Right ventricle myocardium superior (tissue), 1 donor: ENCODE measurements at places on chromosomes 1 and 21. TPM values are rescaled to one million over a fixed set of nuclear protein-coding genes. Genes with fewer than 3 reads are reported as not detected.
A peak's percentile ranks its signal among the peaks of the same experiment; 100 is the strongest.

- DNase-seq = no peak
These were observed 85.5 kb downstream of the CAMK2N1 start for GRCh38 chr1:20400341-20401177.

- no peak for DNase-seq
These were observed 31.9 kb upstream of the KCNA3 start for GRCh38 chr1:110706621-110707020.

- DNase-seq = no peak
These were observed 98.0 kb upstream of the HP1BP3 start for GRCh38 chr1:20885121-20885520.

DNA sequence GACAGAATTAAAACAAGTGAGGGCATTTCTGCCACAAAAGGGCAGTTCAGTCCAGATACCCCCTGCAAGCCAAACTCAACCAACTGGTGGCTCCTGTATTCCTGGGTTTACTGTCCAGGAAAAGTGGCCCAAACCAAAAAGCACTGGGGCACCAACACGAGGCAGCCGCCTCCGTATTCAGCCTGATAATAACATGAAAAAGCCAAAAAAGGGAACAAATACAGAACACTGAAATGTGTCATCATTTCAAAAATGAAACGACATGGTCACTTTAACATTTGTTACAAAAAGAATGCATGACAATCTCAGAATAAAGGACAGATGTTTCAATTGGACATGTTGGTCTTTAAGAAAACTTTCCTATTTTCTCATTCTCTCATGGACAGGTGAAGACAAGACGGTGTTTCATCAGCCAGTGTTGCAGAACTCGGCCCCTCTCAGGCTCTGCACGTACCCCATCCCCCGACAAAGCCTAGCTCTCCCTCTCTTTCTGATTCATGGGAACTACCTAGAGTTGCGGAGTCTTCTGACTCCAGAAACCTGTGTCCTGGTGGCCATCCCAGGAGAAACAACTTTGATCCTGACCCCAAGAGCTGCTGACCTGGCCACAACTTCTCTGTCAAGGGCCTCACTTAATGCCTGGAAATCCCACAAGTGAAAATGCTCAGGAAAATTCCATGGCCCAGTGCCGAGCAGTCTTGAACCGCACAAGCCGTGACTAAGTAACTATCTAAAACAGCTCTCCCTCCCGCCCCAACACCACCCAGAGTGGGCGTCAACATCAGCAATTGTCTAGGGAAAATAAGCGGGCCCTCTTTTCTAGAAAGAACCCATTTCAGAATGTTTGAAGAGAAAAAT, 27.1 kb downstream of the ZBTB17 start:
- peak; percentile 76 for DNase-seq

- no peak for DNase-seq
These were observed 25.1 kb downstream of the SKI start for GRCh38 chr1:2253036-2253796.

- DNase-seq = no peak
These were observed 15.0 kb upstream of the H3-3A start for GRCh38 chr1:226047495-226047894.

GRCh38 chr1:1322418-1322817, 2.0 kb downstream of the INTS11 start:
- no peak for DNase-seq

GRCh38 chr1:1604374-1605033, 4.6 kb upstream of the FNDC10 start:
- DNase-seq = no peak

DNA sequence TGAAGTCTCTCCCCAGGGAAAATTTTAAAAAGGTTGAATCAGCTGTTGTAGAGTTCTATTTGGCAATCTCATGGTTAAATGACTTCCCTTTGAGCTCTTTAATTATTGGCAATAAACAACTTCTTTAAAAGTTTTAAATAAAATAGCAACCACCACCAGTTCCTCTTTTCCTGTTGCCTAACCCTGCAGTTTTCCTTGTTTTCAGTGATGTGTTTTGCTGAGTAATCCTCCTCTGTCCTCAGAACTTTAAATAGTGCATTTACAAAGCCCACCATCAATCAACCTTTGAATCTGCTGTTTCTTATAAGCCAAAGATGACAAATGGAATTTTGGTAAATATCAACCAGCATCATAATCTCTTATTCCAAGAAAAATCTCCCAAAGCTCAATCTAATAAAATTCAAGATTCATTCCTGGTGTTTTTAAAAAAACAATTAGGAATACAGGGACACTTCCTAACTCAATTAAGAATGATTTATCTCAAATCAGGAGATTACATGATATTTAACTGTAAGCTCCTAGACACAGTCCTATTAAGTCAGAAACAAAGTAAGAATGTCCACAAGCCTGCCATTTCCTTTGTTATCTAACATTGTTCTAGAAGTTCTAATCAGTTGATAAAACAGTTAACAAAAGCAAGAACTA, 14.8 kb downstream of the AVPR1B start:
- no peak for DNase-seq

DNA sequence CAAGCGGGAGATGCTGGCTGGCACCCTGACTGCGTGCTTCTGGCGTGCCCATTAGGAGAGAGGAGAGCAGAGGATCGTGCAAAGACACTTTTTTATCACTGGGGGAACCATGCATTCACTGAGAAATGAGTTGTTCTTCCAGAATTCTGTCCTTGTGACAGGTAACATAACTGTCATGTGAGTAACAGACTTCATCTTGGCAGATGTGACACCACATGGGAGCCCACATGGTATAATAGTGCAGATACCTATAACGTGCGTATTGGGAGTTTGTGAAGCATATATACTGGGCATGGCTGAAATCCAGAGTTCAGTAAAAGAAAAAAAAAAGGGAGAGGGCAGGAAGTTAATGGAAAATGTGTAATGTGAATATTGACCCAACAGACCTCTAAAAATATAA, 159.6 kb upstream of the BACE2 start:
- no peak for DNase-seq

DNA sequence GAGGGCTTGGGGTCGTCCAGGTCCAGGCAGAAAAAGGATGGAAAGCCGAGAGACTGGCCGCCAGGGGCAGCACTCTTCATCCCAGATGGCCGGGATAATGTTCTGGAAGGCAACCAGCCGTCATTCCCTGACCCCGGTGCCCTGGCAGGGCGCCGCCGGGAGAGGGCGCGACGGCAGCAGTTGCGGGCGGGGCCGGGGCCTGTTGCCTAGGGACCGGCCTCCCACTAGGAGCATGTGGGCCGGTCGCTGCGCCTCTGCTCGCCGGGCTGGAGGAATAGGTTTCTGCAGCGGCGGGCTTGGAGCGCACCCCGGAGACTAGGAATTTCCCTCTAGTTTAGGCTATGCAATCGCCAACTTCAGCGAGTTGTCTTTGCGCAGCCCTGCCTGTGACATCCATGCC, 11.0 kb downstream of the DMRTB1 start:
- DNase-seq = peak; percentile 82

DNA sequence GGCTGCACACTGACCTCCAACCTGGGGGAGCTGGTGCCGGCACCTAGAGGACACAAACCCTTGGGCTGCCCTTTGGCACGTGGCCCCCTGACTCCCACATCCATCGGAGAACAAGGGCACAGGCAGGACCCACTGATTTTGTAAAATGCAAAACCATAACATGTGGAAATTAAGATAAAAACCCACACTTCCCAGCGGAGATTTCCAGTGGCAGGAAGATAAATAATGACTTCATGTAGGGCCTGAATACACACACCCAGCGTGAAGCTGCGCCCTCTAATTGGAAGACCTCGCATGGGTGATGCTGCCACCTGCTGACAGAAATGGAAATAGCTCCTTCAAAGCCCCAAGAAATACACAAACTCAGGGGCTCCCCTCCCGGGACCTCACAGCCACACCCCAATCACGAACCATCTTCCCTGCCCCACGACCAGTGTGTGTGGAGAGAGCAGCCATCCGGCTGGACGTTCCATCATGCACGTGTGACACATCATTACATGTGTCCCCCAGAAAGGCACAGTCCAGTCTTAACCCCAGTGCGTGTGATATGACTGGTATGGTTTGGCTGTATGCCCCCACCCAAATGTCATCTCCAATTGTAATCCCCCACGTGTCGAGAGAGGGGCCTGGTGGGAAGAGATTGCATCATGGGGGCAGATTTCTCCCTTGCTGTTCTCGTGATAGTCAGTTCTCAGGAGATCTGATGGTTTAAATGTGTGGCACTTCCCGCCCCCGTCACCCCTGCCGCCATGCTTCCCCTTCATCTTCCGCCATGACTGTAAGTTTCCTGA, 5.7 kb upstream of the TPRG1L start:
- DNase-seq = peak; percentile 73

GRCh38 chr1:197441999-197442414, 174.0 kb downstream of the CRB1 start:
- DNase-seq = peak; percentile 81

- no peak for DNase-seq
These were observed 20.1 kb downstream of the OR2B11 start for GRCh38 chr1:247437551-247438505.

GRCh38 chr1:244054247-244054923, 3.3 kb downstream of the ZBTB18 start:
- no peak for DNase-seq

DNA sequence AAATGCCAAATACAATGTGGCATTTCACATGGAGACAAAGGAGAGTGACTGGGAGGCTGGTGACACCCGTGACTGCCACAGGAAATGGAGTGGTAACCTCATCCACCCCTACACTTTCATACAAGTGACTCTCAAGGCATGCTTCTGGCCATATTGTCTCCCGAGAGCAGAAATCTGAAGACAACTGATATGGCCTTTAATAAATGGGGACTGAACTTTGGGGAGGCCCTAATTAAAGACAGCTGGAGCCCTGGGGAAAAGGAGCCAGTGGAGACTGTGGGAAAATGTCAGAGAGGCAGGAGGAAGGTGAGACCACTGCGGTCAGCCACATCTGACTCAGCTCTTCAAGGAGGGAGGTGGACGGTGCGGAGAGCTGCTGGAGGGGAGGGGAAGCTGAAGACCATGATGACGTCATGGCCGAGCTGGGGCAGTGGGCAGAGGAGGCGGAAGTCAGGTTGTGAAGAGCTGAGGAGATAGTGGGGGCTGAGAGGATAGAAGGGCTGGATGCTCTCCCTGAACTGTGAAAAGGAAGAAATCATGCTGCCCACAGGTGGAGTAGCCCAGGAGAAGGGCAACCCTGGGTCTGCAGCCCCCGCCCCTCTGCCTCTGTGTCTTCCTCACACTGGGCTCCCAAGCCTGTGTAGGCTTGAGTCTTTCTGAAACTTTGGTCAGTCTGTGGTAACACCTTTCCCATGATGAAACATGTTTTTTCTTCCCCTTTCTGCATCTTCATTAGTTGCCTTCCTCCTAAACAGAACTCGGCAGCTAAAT, 14.0 kb upstream of the NCF2 start:
- peak; percentile 53 for DNase-seq

DNA sequence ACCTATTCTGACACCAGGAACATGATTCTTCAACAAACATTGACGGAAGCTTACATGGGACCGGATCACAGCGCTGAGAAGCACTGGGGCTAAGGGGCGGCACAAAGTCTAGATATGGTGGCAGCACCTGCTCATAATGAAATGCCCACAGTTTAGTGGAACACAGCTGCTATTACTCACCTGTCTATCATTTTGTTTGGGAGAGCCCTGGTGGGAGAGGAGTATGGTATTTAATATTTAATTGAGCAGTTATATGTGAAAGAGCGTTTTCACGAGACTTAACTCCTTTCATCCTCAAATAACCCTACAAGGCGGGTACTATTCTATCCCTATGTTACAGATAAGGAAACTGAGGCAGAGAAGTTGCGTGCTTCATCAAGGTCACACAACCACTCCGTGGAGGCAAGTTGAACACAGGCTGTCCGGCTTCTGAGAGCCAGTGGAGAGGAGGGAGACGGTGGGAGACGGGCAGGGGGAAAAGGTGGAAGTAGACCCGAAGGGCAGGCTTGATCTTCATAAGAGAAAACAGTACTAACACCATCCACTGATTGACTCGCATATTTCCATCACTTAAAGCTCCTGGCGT, 790 bp upstream of the TSNAX start:
- DNase-seq = no peak

DNA sequence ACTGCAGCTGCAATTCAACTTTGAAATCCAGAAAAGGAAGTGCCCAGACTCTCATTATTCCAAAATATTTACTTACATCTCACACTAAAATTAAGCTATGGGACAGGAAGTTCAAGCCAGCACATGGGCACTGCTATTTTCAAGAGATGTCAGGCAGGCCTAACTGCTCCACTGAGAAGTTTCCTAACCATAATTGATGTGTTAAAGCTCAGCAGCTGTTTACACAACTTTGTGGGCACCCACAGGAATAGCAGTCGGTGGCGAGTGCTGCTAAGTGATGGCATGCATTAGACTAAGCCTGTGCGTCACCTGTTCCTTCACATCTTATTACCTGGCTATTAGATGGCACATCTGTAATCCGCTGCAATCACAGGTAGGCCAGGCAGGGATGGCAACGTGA, 303.3 kb upstream of the DAB1 start:
- DNase-seq = no peak

- DNase-seq = no peak
These were observed 5.7 kb downstream of the FBLIM1 start for GRCh38 chr1:15764269-15764764.

DNA sequence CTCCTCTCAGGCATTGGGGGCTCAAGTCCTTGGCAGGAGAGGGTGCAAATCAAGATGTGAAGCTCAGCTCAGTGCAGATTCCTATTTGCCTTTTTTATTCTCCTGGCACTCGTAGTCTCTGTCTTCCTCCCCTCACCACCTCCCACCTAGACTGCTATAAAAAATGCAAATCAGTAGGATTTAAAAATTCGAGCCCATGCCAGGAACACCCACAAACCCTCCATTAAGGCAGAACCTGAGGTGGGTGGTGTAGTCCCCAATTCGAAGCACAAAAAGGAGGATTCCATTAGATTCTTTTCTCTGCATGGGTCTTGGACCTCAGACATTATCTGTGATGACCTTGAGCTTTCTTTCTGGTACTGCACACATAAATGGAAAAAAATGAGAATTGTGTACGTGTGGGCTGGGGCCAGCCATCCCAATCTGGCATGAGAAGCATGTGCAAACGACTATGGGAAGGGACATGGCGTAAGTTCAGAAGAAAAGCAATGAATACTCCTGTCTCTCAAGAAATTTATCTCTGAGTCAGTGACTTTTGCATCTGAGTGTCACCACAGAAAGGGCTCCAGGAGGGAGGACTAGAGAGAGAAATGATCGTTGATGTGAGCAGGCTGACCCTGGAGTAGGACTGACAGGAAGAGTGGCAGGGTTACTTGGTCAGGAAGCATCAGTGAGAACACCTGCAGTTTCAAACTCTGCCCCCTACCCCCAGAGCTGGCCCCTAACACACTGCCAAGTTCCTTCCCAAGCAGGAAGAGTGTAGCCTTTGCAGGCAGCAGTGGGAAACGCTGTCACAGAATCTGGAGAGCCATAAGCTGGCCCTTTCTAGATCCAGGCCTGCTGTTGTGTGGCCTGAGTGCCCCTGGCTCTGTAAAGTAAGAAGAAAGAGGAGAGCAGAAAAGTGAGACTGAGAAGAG, 1.7 kb downstream of the INKA2 start:
- DNase-seq = no peak

F13B gene
- not detected for total RNA-seq

CELA3B gene
- not detected for total RNA-seq

CRNN gene
- total RNA-seq = not detected

PKP1 gene
- total RNA-seq = 0.08 TPM

GPR161 gene
- 3.1 TPM for total RNA-seq

KRTAP10-3 gene
- total RNA-seq = not detected

ADGRL4 gene
- total RNA-seq = 18.3 TPM

TNFAIP8L2 gene
- 1.5 TPM for total RNA-seq

POU3F1 gene
- total RNA-seq = 0.16 TPM

LCE1A gene
- total RNA-seq = not detected
